Coronary artery (tissue), 2 donors: ENCODE measurements at places on chromosomes 6 and 20.

DNA sequence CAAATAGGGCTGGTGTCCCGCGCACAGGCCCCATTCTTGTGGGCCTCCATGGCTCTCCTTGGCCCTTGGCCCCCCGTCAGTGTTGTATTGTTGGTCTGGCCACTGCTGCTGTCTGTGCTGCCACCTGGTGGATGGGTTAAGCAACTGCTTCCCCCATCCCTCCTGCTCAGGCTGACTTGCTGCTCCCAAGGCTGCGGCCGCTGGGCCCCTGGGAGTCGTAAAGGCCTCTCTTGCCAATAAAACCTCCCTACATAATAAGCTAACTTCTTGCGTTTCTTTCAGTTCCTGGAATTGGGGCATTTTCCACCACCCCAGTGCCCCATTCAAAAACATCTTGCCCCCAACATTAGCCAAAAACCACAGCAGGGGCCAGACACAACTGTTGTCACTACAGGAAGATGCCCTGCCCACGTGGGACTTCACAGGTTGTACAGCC is 27.1 kb downstream of the CD83 start:
- no peak for DNase-seq

- DNase-seq = no peak
These were observed 70.9 kb downstream of the VIP start for GRCh38 chr6:152821525-152821924.

DNA sequence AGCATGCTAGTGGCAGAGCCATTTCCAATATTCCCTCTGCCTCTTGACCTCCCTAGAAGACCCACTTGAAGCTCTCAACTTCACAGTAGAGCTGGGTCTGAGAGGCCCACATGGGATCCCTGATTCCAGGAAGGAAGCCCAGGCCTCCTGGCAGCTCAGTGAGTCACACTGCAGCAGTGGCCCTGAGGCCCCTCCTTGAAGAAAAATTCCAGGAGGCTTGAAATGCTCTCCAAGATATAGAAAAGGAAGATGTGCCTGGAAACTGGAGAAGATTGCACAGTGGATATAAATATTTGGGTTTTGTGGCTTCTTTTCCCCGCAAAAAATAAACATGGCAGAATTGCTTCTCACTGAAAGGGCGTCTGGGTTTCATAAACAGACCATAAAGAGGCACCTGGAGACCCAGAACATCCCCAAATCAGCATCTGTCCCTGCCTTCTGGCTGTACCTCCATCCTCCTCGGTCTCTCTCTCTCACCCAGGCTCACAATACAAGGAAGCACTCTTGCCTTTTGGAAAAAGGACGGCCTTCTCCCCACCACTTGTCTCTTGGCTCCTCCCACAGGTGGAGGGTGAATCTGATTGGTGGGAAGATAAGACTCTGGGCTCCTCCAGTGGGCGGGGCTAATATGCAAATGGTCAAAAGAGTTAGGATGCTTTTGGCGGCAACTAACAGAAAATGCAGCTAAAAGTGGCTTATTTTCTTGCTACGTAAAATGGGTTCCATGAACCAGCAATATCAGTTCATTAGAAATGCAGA is 200.0 kb upstream of the SULF2 start:
- DNase-seq = no peak

GRCh38 chr20:35273449-35274171 is 4.3 kb downstream of the MMP24OS start:
- no peak for DNase-seq

DNA sequence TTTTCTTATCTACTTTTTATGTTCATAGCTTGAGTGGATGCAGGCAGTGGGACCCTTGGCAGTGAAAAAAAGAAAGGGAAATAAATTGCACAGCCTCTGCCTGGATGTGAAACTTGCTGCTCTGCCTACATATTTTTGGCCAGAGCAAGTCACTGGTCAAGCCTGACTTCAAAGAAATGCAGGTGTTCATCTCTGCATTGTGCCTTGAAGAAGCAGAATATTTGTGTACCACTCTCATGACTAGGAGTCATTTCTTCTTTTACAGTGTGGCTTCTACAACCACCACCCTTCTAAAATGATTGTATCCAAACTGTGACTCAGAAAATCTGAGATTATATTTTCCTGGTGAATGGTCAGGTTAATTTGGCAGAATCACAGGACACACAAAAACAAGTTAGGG is 2.5 kb upstream of the KATNA1 start:
- no peak for DNase-seq

GRCh38 chr6:90860822-90861601 is 274.1 kb upstream of the MAP3K7 start:
- DNase-seq = no peak
